H1 (cell line): ENCODE measurements at places on chromosomes 13 and 19.

DNA sequence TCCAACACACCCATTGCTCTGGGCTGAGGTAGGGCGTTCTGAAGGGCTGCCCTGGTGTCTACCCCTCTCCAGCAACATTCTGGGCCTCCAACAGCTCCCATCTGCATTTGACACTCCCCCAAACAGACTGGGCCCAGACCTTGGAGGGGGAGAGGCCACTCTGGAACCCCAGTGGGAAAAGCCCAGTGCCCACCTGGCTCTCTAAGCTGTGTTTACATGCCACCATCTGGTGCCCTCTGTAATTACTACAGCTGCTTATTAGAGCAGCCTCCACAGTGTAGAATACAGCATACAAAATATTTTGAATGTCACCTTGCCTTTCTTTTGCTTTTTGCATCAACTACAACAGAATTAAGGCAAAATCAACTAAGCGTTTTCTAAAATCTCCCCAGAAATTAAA is 35.8 kb upstream of the TM9SF2 start:
- DNase-seq = no peak

GRCh38 chr19:1811942-1812425 is at the start of gene ATP8B3:
ATP8B3 (minus strand) TSS chr19:1812276; CDS start chr19:1811736, 540 bp downstream.
- DNase-seq = peak; percentile 76

- no peak for DNase-seq
Measured at GRCh38 chr19:41816761-41817160, 20.4 kb downstream of the CEACAM3 start.

DNA sequence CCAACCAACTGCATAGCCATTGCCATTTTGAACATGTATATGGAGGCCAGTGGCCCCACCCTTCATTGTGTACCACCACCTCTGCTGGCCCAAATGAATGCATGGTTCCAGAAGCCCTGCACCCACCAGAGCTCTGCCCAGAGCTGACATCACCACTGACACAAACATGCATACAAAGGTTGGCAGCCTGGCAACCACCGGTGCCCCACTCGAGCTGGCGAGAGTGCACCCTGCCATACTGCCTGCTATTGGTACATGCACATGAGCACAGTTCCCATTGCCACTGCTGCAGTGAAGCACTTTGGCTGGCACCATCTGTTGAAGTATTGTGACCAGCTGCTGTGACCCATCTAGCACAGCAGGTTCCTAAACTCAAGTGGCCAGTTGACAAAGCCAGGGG is 1564.9 kb downstream of the OLFM4 start:
- DNase-seq = no peak

GRCh38 chr13:32060401-32060878 is 28.9 kb downstream of the FRY start:
- DNase-seq = no peak

DNA sequence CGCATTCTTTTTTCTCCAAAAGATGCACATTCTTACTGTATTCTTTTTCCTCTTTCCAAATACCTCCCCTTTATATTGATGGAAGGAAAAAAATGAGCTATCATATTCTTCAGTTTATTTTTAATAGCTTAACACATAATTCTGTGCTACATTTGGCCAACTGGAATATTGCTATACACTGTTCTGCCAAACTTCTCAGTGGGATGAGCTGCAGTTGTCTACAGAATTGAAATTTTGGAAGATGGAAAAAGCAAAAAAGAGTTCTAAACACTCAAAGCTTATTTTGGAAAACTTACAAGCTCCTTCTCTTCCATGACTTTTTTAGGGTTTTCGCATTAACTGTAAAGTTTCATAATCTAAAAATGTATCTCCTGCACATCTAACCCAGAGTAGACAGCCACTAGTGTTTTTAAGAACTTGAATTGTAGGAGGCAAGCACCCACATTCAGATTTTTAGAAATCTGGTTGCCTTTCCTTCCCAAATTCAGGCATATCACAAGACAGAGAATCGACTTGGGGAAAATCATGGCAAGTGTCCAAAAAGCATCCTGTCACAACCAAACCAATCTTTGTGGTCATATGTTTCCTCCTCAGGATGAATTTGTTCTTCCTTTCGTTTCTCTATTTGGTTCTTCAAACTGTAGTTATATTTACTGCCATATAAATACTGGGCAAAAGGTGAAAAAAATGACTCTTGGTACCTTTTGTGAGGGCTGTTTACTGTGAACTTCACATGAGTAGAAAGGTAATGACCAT is 111.4 kb upstream of the FRY start:
- no peak for DNase-seq

DNA sequence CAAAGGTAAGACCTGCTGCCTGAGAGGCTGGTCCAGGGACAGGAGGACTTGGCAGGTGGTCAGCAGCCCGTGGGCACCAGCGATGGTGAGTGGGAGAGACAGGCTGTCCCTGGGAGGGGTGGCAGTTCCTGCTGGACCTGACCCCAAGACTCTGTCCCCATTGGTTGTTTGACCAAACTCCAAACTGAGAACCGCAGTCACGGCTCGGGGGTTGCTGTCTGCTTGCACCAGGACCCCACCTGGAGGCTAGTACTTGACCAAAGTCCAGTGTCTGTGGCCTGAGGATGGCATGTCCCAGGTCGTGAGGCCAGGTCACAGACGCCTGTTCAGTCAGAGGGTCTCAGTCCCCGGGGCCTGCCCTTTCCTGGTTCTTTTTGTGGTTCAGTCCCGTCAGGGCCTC is 9.9 kb upstream of the ZNF14 start:
- DNase-seq = no peak

GRCh38 chr13:48431431-48431830 is 18.5 kb upstream of the LPAR6 start:
- DNase-seq = no peak

GRCh38 chr13:31073859-31074718 is 87.6 kb downstream of the HSPH1 start:
- no peak for DNase-seq

GRCh38 chr13:24668955-24669582 is 11.1 kb upstream of the ATP12A start:
- DNase-seq = no peak

DNA sequence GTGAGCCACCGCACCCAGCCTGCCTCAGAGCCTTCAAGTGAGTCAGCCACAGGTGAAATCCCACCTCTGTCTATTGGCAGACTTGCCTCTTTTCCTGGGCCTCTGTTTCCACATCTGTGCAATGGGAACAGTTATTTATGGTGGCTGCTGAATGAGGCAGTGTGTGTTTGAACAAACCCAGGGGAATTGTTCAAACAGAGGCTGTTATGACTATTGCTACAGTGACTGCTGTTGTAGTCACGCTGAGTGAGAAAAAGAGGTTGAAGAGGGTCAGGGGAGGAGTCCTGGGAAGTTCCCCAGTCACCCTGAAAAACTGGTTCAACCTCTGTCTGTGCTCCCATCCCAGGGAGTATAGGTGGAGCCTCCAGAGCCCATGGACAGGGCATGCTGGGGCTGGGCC is at the start of gene CEACAM19:
Gene CEACAM19 (plus strand): TSS at position 83 of the 400 bp plus-strand sequence. CDS start 450 bp downstream, outside the sequence.
- DNase-seq = no peak

GRCh38 chr13:101181076-101181685 is 235.1 kb downstream of the NALCN start:
- DNase-seq = no peak

GRCh38 chr19:43747557-43748204 is 7.1 kb downstream of the SMG9 start:
- DNase-seq = no peak

DNA sequence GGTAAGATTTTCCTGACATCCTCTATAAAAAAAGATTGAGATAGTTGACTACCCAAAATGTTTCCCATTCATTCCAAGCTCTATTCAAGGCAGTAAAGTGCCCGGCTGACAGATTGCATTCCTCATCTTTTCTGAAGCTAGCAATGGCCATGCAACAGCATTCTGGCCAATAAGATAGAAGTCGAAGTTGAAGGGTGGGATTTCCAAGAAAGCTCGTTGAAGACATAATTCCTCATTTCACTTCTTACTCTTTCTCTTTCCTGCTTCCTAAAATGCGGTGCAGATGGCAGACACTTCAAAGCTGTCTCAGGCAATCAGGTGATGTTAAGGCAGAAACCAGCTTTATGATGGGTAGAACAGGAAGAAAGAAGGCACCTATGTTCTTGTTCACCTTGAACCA is 13.4 kb upstream of the ALOX5AP start:
- DNase-seq = no peak

DNA sequence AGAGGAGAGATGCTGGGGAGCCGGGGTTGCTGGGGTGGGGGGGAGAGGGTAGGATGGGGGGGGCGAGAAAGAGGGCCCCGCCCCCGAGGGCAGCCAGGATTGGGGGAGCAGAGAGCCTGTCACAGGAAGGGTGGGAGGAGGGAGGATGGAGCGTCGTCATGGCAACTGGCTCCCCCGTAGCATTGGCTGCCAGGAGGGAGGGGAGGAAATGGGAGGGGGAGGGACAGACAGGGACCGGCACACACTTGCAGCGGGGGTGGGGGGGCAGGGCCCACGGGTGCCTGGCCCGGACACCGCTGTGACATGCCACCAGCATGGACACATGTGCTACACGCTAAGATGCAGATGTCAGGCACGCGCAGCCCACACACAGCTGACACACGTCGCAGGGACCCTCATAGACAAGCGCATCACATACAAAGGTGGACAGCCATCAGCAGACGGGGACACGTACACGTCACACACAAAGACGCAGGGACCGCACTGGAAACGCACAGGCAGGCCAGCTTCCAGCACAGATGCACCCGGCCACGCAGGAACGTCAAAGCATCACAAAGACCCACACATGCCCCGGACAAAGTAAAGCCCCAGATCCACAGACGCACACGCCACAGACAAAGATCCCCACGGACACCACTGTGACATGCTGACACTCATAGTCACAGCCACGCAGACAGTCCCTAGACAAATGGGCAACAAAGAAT is at the start of gene LMTK3:
Gene LMTK3 (minus strand): TSS at position 36 of the 704 bp plus-strand sequence. CDS start 259 bp downstream, outside the sequence.
- no peak for DNase-seq

- DNase-seq = no peak
Measured at GRCh38 chr13:77377016-77377415, 50.1 kb upstream of the MYCBP2 start.

DNA sequence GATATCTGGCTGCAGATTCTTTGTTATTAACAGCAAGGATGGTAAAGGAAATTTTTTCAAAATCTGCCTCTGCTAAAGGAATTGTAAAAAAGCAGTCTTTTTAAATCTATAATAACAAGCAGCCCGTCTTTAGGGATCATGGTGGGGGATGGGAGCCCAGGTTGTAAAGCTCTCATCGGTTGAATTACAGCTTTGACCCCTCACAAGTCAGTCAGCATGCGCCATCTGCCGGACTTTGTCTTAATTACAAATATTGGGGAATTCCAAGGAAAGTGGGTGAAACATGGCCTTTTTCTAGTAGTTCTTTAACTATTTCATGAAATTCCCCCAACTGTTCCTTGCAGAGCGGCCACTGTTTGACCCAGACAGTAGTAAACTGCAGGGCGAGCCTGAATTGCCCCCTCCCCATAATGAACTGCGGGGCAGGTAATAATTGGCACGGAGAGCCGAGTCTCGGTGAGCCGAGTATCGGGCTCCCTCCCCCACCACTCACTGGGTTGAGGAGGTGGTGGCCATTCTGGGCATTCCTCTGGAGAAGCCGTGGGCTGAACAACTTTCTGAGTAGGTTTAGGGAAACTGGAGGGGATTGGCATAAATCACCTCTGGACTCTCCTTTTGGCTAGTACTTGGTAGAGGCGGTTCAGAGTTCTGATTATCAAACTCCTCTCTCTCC is 11.6 kb downstream of the ZNF578 start:
- DNase-seq = peak; percentile 59

GRCh38 chr19:29953352-29954247 is 11.6 kb downstream of the URI1 start:
- no peak for DNase-seq

DNA sequence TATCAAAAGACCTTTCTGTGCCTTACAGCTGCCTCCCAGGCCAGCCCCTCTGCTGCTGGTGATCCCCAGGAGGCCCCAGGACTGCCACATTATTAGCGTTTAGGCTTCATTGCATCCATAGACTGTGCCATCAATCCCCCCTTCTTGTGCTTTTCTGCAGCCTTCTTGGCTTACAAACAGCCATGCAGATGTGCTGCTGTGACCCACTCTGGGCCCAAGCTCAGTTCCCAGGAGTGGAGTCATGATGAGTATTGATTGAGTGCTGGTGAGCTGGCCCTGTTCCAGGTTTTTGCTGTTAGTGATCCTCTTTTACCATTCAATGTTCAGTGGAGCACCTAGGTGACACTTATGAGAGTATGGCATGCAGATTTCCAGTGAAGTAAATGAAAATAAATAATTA is 59.9 kb upstream of the SLAIN1 start:
- no peak for DNase-seq

- DNase-seq = no peak
Measured at GRCh38 chr19:19064811-19065745, 1.3 kb downstream of the SLC25A42 start.

- no peak for DNase-seq
Measured at GRCh38 chr13:110575322-110576069, 14.0 kb upstream of the RAB20 start.

DNA sequence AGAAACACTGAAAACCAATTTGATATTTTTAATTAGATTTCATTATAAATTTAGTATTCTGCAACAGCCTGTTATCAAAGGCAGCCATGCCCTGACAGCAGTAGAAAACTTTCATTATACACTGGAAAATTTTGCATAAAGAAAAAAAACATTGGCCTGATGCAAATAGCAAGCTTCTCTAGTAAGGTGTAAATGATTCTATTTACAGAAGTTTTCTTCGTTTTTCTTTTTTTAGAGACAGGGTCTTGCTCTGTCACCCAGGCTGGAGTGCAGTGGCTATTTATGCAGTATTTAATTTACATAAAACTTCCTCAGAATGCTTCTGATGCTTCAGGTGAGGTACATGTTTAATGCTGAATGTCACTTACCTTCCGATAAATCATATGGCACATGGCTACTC is 67.0 kb downstream of the ABCC4 start:
- no peak for DNase-seq

GRCh38 chr13:113616281-113616906 is 31.8 kb downstream of the TFDP1 start:
- no peak for DNase-seq

GRCh38 chr19:12580180-12580694 is 29.0 kb upstream of the ZNF564 start:
- DNase-seq = no peak

GRCh38 chr13:51405176-51405575 is 47.7 kb downstream of the INTS6 start:
- DNase-seq = no peak

DNA sequence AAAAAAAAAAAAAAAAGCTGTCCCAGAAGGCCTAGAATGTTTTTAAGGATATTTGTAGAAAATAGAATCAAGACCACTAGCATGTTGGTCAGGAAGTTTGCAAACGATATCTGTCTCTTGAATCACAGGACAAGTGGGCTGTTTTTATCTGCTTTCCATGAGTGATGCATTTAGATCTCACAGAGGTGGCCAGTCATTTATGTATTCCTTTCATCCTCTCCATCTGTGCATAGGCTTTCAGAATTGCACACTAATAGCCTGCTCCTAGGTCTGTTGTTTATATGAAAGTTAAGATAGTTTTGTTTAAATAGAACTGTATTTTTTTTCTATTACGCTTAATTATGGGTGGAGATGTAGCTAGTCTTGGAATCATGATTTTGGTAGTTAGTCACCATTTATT is 289.5 kb downstream of the SHISA2 start:
- no peak for DNase-seq
